Activated T-helper 1 cell treated with anti-CD3 and anti-CD28 coated beads, Interleukin-2, amount 50 U/mL, for 16 hours (primary cell): ENCODE measurements at places on chromosomes 7 and 10.

DNA sequence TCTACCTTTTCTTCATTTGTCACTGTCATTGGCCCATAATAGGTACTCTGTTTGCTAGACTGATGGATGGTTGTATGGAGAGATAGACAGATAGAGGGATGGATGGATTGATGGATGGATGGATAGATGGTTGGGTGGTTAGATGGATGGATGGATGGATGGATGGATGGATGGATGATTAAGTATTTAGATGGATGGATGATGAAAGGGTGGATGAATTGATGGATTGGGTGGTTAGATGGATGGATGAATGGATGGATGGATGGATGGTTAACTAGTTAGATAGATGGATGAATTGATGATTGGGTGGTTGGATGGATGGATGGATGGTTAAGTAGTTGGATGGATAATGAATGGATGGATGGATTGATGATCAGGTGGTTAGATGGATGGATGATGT is 334.7 kb upstream of the AUTS2 start:
- no peak for DNase-seq

- no peak for DNase-seq
These were observed 432 bp downstream of the TMEM248 start for GRCh38 chr7:66921396-66921917.

DNA sequence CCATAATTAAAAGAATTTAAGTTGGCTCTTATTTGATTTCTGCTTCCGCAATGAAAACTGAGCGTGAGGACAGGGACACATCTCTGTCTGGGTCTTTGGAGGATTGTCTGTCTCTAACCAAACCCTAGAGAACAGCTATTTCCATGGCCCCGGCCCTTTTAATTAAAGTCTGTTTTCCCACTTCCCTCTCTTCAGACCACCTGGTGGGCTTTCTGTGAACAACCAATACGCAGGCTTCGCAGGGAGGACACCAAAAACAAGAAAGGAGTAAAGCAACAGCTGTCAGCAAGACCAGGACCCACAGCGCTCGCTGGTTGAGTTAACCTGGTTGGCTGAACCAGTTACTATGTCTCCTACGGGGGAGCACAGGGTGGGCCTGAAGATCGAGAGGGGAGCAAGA is 217.1 kb upstream of the FRMD4A start:
- no peak for DNase-seq

DNA sequence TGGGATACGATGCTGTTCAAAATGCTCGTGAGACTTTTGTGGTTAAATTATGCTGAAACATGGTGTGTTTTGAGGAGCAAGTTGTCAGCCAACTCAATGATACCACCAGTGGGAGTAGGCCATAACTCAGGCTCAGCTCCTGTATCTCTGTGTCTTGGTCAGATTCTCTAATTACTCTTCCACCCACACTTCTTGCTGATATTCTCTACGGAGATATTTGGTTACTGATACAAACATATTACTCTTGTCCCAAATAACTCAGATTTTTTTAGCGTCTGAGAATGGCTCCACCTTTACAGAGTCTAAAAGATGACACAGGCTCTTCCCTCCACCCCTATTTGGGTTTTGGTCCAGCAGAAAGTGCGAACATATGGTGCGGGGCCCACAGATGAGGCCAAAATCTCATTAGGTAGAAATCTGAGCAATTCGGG is 168.9 kb downstream of the PKD1L1 start:
- DNase-seq, result no peak

- DNase-seq, result no peak
These were observed 37.2 kb downstream of the LRMDA start for GRCh38 chr10:75468612-75469005.

DNA sequence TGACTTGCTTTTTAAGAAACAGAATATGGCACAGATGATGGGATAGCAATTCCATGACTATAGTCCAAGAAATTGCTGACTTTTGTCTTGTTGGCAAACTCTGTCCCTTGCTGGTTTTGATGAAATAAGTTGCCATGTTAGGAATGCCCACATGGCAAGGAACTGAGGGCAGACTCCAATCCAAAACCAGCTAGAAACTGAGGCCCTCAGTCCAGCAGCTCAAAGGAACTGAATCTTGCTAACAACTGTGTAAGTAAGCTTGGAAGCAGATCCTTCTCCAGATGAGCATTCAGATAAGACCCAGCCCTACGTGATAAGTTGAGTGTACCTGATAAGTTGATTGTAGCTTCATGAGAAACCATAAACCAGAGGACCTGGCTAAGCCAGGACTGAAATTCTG is 64.3 kb upstream of the BMPER start:
- no peak for DNase-seq

GRCh38 chr10:71285180-71285545 is 33.9 kb upstream of the SLC29A3 start:
- no peak for DNase-seq

GRCh38 chr7:128406314-128407232 is 3.2 kb downstream of the IMPDH1 start:
- no peak for DNase-seq

- no peak for DNase-seq
These were observed 156.8 kb downstream of the THSD7A start for GRCh38 chr7:11675163-11675562.

- DNase-seq, result no peak
These were observed 12.2 kb upstream of the GTPBP10 start for GRCh38 chr7:90334193-90334843.

DNA sequence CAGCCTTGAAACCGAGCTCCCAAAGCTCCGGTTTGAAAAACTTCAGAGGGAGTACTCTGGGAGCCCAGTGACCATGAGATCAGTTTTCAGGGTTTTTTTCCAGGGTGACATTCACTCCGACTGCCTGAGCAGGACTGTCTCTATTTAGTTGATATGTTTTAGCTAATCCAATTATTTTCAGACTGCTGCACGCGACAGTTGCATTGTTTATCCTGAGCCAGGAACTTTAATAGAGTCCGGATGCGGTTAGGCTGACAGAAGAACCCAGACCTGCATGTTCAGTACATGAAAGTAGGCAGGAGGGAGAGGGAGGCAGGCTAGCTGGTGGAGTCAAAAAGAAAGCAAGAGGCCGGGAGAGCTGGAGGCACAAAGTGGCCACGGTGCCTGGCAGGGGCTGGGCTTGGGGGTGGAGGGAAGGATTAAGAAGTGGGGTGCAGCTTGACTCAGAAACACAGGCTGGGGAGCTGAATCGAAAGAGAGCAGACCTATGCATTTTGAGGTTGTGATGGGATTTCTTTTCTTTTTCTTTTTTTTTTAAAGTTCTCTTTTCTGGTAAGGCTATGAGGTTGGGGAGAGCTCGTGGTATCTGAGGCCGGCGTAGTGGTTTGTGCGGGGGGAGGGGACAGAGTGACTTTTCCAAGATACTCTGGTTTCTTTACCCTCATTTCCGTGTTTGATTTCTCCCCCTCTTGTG is 5.7 kb downstream of the GATA3 start:
- DNase-seq, result no peak

- DNase-seq, result no peak
These were observed 78.7 kb upstream of the C1GALT1 start for GRCh38 chr7:7103343-7104313.
